ENCODE measurements at places on chromosomes 2 and 18. TPM values are rescaled to one million over a fixed set of nuclear protein-coding genes. Genes with fewer than 3 reads are reported as not detected.

- H3K4me1 ChIP-seq = peaks cover 13% of the 10 kb centered on the region
- no peaks in the 10 kb centered on the region for H3K36me3 ChIP-seq
- H3K4me3 ChIP-seq = no peak overlapping the region
- no peak for DNase-seq
Measured at GRCh38 chr2:28322981-28323396, 69.7 kb upstream of the FOSL2 start.

SMC6 gene
- 16.0 TPM for total RNA-seq

GRCh38 chr2:216017365-216017764 is 4.0 kb upstream of the MREG start:
- no peaks in the 10 kb centered on the region for H3K27me3 ChIP-seq
- no peaks in the 10 kb centered on the region for H3K36me3 ChIP-seq
- no peak for DNase-seq
- no peak overlapping the region for H3K4me3 ChIP-seq
- no peak overlapping the region for H3K27ac ChIP-seq

- no peaks in the 10 kb centered on the region for H3K27me3 ChIP-seq
- no peak overlapping the region for H3K27ac ChIP-seq
- DNase-seq = no peak
- no peaks in the 10 kb centered on the region for H3K4me1 ChIP-seq
- H3K36me3 ChIP-seq = no peaks in the 10 kb centered on the region
- H3K4me3 ChIP-seq = no peak overlapping the region
Measured at GRCh38 chr2:28670856-28671255, 80.8 kb upstream of the PPP1CB start.

GRCh38 chr2:138846216-138846821 is 66.1 kb upstream of the NXPH2 start:
- H3K4me3 ChIP-seq = no peak overlapping the region
- no peaks in the 10 kb centered on the region for H3K36me3 ChIP-seq
- H3K27ac ChIP-seq = no peak overlapping the region
- no peaks in the 10 kb centered on the region for H3K27me3 ChIP-seq

DNA sequence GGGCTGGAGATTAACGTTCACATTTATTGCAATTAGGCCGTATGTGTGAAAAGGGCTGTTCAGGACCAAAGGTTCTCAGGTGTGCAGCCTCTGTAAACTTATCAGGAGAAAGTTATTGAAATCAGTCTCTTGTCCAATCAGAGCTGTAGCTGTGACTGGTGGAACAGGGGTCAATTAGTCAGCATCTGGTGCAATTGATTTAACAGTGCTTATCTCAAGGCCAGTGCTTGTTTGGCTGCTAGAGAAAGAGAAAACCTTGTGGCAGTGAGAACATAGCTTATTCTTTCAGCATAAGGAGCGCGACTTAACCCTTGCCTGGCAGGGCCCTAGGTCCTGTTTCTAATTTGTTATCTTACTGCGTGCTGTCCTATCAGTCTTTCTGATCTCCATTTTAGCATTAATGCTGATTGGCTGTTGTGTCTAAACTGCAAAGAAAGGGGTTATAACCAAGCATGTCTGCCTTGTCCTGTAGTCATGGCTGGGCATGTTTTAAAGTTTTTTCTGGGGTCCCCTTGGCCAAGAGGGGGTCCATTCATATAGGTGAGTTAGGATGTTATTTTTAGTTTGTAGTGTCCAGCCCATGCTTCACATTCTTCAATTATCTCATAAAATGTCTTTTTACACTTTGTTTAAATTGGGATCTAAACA is 66.4 kb downstream of the CYB5A start:
- H3K27ac ChIP-seq = no peak overlapping the region
- H3K4me3 ChIP-seq = no peak overlapping the region
- DNase-seq = no peak
- H3K27me3 ChIP-seq = no peaks in the 10 kb centered on the region
- H3K36me3 ChIP-seq = no peaks in the 10 kb centered on the region
- no peaks in the 10 kb centered on the region for H3K4me1 ChIP-seq

GRCh38 chr2:119706221-119706620 is 27.2 kb downstream of the TMEM177 start:
- DNase-seq = no peak
- H3K4me3 ChIP-seq = no peak overlapping the region
- H3K36me3 ChIP-seq = no peaks in the 10 kb centered on the region
- no peaks in the 10 kb centered on the region for H3K4me1 ChIP-seq

MRPS5 gene
- total RNA-seq = 55.2 TPM

DNA sequence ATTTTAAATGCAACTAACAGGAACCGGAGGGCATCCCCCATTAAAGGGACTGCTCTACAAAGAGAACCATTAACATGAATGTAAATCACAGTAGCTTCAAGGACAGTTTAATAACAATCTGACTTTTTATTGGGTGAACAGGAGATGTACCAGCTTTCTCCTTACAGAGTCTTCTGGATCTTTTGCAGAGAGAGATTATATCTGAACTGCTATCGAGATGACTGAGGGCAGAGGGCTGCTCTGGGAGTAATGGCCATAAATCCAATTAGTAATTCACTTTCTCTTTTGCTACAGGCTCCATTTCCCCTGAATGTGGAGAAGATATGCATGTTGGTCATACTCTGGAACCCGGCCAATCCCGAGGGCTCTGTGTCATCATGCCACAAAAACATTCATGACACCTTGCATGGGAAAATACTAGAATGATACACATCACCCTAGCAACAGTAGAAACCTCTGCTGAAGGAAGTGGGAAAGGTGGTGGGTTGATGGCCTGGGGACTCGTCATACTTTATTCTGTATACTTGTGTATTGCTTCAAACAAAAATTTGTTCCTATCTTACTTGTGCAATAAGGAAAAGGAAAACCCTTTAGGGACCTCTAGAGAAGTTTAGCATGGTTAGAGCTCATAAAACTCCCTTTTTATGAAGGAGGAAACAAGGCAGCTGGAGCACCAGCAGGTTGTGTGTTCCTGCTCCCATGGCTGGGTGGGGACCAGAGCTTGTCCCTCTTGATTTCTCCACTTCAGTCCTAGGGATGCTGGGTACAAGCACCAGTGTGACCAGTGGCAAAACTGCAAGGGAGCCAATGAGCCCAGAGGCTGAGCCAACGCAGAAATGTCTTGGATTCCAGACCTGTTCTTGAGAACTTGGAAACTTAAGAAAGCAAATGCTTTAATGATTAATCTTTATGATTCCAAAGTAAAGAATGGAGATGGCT is 26.0 kb downstream of the CTAGE1 start:
- DNase-seq = no peak
- no peaks in the 10 kb centered on the region for H3K27me3 ChIP-seq
- H3K4me1 ChIP-seq = no peaks in the 10 kb centered on the region

DNA sequence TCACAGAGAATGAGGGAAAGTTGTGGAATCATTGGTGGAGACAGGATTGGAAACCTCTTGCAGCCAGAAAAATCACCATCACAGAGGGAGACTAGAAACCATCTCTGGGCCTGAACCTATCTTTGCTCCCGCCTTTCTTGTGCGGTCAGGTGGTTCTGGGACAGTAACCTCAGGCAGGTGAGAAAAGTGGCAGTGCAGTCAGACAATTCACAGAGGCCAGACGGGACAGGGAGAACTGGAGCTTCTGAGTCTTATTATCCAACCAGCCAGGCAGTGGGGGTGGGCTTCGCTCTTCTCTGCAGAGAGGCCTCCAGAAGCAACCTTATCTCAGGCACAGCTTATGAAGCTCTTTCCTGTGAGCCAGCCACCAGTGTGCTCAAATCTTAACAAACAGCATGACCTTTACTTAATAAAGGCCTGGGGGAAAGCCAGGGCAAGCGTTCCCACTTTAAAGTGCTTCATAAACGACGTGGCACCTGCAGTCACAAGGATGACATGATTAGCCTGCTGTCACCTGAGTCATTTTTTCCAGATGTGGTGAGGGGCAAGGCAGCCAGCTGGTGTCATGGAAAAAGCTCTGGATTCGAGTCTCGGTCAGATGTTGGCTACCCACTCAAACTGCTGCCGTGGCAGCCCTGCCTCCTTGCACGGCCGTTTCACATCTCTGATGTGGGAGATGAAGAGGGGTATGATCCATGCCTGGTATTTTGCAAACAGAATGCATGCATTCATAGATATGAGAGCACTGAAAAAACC is 109.7 kb downstream of the B3GNT2 start:
- H3K27me3 ChIP-seq = no peaks in the 10 kb centered on the region
- no peak for DNase-seq
- no peak overlapping the region for H3K27ac ChIP-seq

SCYGR4 gene
- total RNA-seq = not detected

GRCh38 chr2:23584054-23584745 is 199.2 kb downstream of the KLHL29 start:
- H3K27ac ChIP-seq = no peak overlapping the region
- DNase-seq = no peak
- H3K36me3 ChIP-seq = no peaks in the 10 kb centered on the region
- H3K4me1 ChIP-seq = no peaks in the 10 kb centered on the region
- H3K4me3 ChIP-seq = no peak overlapping the region
- no peaks in the 10 kb centered on the region for H3K27me3 ChIP-seq

GRCh38 chr2:206982360-206982955 is 43.1 kb downstream of the CPO start:
- no peaks in the 10 kb centered on the region for H3K36me3 ChIP-seq
- no peak for DNase-seq
- no peaks in the 10 kb centered on the region for H3K27me3 ChIP-seq
- H3K4me3 ChIP-seq = no peak overlapping the region

GRCh38 chr18:69996951-69997798 is 49.5 kb upstream of the CD226 start:
- no peak for DNase-seq
- H3K27ac ChIP-seq = no peak overlapping the region
- no peaks in the 10 kb centered on the region for H3K36me3 ChIP-seq
- no peaks in the 10 kb centered on the region for H3K27me3 ChIP-seq

- no peak overlapping the region for H3K27ac ChIP-seq
- no peak overlapping the region for H3K4me3 ChIP-seq
- H3K27me3 ChIP-seq = no peaks in the 10 kb centered on the region
- no peak for DNase-seq
- no peaks in the 10 kb centered on the region for H3K36me3 ChIP-seq
Measured at GRCh38 chr18:25686960-25687500, 335.1 kb upstream of the ZNF521 start.

GRCh38 chr2:190867212-190867611 is 13.4 kb upstream of the GLS start:
- H3K27me3 ChIP-seq = no peaks in the 10 kb centered on the region
- H3K36me3 ChIP-seq = no peaks in the 10 kb centered on the region
- no peak for DNase-seq
- no peak overlapping the region for H3K27ac ChIP-seq

RAB6C gene
- not detected for total RNA-seq

PIGN gene
- 25.2 TPM for total RNA-seq

DNA sequence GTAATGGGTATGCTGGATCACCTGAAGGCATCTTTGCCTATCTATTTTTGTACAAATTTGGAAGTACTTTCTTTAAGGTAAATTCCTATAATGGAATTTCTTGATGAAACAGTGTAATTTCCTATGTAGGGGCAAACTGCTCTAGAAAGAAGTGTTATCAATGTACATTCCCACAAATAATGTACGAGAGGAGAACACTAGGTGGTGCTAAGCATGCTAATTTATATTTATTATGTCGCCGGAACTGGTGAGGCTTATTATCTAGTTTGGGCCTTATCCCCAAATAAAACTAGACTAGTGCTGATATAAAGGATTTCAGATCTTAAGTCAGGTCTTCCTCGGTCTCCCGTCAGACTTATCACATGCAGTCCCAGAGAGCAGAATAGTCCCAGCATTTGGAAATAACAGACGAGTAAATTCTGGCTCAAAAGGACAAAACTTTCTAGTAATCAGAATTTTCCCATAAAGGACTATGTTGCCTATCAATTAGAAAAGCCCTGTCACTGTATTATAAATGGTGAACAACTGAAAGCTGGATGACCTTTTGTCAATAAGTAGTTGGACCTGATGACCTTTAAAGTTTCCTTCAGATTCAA is 86.9 kb upstream of the RBBP8 start:
- no peak overlapping the region for H3K4me3 ChIP-seq
- no peaks in the 10 kb centered on the region for H3K36me3 ChIP-seq
- H3K27me3 ChIP-seq = no peaks in the 10 kb centered on the region
- peaks cover 23% of the 10 kb centered on the region for H3K4me1 ChIP-seq
- no peak overlapping the region for H3K27ac ChIP-seq
- DNase-seq = no peak

HNMT gene
- total RNA-seq = 67.4 TPM

DNA sequence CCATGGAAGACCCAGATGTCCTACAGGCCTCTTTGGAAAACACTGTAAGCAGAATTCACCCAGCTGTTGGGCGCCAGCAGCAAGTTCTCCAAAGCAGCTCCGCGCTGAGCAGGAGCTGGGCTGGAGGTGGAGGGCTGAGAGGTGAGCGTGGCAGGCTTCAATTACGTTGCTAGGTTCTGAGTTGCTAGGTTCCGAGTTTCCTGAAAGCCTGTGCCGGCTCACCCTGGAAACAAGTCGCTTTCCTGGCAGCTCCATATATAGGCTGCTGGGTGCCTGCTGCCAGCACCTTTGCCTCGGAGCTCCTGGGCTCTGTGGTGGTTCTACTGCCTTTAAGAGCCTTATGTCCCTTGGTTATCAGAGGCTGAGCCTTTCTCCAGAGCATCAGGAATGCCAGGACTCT is 14.4 kb upstream of the EGR4 start:
- H3K27me3 ChIP-seq = no peaks in the 10 kb centered on the region
- H3K4me1 ChIP-seq = no peaks in the 10 kb centered on the region
- DNase-seq = no peak
- H3K36me3 ChIP-seq = no peaks in the 10 kb centered on the region
- H3K27ac ChIP-seq = no peak overlapping the region

DNA sequence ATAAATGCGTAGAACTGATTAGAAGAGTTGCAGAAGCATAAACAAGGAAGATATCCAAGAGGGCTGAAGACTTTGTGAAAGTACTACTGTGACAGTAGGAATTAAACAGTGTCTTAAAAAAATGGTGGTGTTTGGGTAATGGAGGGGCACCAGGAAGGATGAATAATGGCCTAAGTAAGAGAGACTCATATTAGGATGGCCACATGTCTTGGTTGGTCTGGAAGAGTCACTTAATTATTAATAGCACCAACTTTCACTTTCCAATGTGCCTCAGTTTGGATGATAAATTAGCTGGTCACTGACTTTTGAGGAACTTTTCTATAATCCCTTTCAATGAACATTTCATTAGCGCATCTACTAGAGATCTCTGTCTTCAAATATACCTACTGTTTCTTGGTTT is 372.2 kb downstream of the NYAP2 start:
- no peaks in the 10 kb centered on the region for H3K4me1 ChIP-seq
- DNase-seq = no peak
- H3K4me3 ChIP-seq = no peak overlapping the region
- H3K27ac ChIP-seq = no peak overlapping the region

- H3K4me1 ChIP-seq = no peaks in the 10 kb centered on the region
- H3K27me3 ChIP-seq = no peaks in the 10 kb centered on the region
- DNase-seq = no peak
- no peaks in the 10 kb centered on the region for H3K36me3 ChIP-seq
- no peak overlapping the region for H3K27ac ChIP-seq
Measured at GRCh38 chr2:106970471-106971261, 84.7 kb upstream of the ST6GAL2 start.

- no peaks in the 10 kb centered on the region for H3K4me1 ChIP-seq
- no peak overlapping the region for H3K27ac ChIP-seq
- no peak overlapping the region for H3K4me3 ChIP-seq
- H3K27me3 ChIP-seq = no peaks in the 10 kb centered on the region
Measured at GRCh38 chr2:217261452-217261851, 401.6 kb upstream of the TNP1 start.

- H3K4me1 ChIP-seq = no peaks in the 10 kb centered on the region
- no peaks in the 10 kb centered on the region for H3K27me3 ChIP-seq
- no peak overlapping the region for H3K27ac ChIP-seq
- H3K4me3 ChIP-seq = no peak overlapping the region
Measured at GRCh38 chr18:68735483-68736343, 20.8 kb upstream of the TMX3 start.
